T-helper 17 cell (primary cell): ENCODE measurements at places on chromosomes 6 and 20.

DNA sequence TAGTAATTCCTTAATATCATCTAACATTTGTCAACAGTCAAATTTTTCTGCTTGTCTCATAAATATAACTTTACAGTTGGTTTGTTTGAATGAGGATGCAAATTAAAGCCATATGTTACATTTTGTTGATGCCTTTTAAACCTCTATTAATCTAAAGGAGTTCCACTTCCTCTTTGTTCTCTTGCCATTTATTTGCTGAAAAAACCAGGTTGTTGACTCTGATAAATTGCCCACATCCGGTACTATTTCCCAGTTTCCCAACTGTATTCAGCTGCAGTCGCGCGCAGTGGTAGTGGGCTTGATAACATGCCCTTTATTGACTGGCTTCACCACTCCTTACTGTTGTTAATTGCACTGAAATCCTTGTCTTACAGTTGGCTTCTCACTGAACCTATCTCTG lies 32.8 kb upstream of the SIRPB2 start:
- DNase-seq = no peak

- no peak for DNase-seq
Measured at GRCh38 chr6:110589865-110590513, 113.6 kb upstream of the SLC22A16 start.

DNA sequence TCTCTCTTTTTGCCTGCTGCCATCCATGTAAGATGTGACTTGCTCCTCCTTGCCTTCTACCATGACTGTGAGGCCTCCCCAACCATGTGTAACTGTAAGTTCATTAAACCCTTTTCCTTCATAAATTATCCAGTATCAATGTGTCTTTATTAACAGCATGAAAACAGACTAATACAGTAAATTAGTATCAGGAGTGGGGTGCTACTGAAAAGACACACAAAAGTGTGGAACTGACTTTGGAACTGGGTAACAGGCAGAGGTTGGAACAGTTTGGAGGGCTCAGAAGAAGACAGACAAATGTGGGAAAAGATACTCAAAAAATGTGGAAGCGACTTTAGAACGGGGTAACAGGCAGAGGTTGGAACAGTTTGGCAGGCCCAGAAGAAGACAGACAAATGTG lies 189.4 kb downstream of the HTR1B start:
- no peak for DNase-seq

- no peak for DNase-seq
Measured at GRCh38 chr6:133067960-133068359, 173.2 kb upstream of the EYA4 start.

GRCh38 chr6:128598571-128598970 lies 78.2 kb upstream of the PTPRK start:
- DNase-seq = no peak

- DNase-seq = peak; percentile 50
Measured at GRCh38 chr20:45406260-45407066, 1.6 kb upstream of the DBNDD2 start.

GRCh38 chr6:24915641-24916040 lies 20.1 kb downstream of the RIPOR2 start:
- no peak for DNase-seq

GRCh38 chr20:7108929-7109328 lies 341.4 kb downstream of the BMP2 start:
- no peak for DNase-seq

DNA sequence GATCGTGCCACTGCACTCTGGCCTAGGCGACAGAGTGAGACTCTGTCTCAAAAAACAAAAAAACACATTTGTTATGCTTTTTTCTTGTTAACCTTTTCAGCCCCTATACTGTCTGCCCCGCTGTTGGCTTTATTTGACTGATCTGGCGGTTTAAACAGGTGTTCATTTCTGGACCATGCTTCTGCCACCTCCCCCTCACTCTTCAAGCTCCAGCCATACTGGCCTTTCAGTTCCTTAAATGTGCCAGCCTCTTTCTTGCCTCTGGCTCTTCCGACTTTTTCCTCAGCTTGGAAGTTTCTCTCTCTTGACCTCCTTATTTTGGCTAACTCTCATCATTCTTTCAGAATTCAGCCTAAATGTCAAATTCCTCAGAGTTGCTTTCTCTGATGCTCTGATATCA lies 35.2 kb upstream of the TXLNB start:
- DNase-seq = no peak

GRCh38 chr20:53568351-53568750 lies 25.3 kb downstream of the ZNF217 start:
- DNase-seq = no peak

- DNase-seq = no peak
Measured at GRCh38 chr20:44805335-44805978, 4.9 kb downstream of the RIMS4 start.

- no peak for DNase-seq
Measured at GRCh38 chr6:13526727-13527670, 39.6 kb upstream of the GFOD1 start.

GRCh38 chr20:17992224-17992637 lies 23.4 kb downstream of the MGME1 start:
- no peak for DNase-seq

DNA sequence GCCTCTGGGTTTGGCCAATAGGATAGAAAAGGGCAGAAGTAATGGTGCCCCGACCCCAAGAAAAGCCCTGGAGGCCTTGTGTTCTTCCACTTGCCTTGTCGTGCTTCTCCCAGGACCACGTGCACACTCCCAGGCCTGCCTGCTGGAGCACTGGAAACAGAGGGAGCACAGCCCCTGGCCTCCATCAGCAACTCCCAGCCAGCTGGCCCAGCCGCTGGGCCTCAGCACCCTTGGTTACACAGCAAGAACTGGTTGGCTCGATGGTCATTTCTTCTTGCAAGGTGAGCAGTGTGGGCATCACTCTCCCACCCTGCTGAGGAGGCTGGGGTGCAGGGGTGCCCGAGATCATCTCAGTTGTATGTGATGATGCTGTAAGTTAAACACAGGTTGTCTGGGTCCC lies 69.2 kb upstream of the CST7 start:
- DNase-seq = no peak

DNA sequence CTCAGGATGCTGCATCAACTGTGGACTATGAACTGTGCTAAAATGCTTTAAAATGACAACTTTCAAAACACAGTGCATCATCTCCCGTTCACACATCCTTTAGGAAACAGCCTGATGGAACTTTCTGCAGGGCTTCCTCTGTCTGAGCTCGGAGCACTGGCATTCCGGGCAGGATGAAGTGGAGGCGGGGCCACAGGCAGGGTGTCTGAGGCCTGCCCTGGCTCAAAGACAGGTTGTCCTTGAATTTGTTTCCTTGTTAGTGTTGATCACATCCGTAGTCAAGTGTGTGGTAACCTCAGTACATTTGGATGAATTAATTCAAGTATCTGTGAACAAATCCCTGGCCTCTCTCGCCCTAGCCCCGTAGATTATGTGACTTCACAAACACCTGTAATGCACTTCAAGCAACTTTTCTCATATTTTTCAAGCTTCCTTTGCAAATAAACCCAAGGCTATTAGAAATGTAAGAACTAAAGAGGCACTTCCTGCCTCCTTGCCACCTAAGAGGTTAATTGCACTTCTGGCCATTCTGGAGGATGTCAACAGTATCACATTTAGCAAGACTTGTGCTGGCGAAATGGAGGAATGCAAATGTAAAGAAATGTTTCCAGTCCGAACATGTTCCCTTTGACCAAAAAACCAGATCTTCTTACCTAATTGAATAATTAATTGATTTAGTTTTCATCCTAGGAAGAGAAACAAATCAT lies 3.1 kb downstream of the CD93 start:
- DNase-seq = no peak

GRCh38 chr6:40125680-40126394 lies 191.6 kb upstream of the MOCS1 start:
- DNase-seq = no peak

DNA sequence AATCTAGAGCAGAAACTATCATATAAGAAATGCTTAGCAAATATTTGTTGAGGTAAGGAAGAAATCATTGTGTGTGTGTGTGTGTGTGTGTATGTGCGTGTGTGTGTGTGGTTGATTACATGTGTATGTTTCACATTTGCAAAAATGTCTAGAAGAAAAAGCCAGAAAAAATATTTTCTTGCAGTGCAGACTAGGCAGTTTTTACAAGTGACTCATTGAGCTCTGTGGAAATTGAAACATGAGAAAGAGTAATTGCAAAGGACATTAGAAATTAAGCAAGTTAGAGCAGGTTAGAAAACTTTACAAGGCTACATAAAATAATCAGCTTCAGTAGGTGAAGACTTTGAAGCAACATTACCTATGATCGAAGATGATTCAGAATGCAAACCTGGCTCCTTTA lies 669.0 kb upstream of the EYS start:
- no peak for DNase-seq

- DNase-seq = no peak
Measured at GRCh38 chr6:161094955-161095354, 103.4 kb downstream of the MAP3K4 start.

DNA sequence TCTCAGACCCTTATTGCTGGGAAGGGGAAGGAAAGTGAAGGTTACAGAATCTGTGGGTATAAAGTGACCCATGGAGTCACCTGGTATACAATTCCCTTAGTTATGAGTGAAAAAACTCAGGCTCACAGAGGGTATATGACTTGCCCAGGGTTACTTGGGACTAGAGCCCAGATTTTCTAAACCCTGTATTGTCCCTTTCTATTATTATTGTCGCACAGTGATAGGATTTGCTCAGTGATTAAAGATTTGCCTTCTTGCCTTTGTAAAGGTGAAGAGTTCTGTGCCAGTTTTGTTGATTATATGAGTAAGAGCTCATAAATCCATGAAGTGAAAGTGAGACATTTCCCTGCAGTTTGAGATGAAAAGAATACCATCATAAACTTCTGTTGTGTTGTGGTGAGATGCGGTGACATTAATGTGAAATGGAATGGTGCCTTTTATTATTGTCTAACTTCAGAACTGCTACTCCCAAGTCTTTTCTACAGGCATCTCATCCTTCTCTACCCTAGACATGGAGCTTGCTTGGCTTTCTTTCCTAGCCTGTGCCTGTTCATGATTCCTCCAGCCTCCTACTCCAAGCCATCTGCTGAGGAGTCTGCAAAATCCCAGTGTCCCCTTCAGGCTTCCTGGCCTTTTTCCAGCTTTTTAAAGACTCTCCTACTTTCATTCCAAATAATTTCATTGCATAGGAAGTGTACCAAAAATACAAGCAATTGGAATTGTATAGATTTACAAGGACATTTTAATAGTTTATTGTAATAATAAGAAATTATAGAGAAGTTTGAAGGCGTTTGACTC lies 33.5 kb upstream of the ADIG start:
- DNase-seq = no peak

DNA sequence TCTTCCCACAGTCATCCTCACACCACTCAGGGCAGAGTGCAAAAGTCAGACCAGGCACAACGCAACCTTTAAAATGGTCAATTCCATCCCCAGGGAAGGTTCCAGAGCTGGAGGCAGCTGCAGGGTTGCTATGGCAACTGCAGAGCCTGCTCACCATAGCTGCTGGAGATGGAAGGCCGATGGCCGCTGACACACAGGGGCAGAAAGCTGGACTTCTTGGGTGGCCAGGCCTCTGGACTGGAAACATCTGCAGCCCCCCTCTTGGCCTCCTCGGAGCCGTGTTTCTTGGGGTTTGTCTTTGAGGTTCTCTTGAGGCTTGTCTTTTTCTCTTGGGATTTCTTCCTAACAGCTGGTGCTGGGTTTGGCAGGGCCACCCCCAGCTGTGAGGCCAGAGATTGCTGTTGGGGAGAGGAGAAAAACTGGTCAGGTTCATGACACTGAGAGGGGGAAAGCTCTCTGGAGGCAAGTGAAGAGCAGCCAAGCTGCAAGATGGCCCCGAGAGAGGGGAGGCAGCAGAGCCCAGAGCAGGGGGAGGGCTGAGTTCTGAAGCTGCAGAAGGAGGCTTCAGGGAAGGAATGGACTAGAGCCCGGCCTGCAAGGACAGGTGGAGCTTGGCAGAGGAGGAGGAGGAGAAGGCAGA lies 10.2 kb downstream of the BNIP5 start:
- DNase-seq = no peak

- DNase-seq = no peak
Measured at GRCh38 chr20:59664421-59664941, 60.1 kb downstream of the PHACTR3 start.
